Ovary (tissue), 10 donors: ENCODE measurements at places on chromosomes 5 and 9. TPM values are rescaled to one million over a fixed set of nuclear protein-coding genes. Genes with fewer than 3 reads are reported as not detected.

GRCh38 chr9:27349698-27350080, 52.7 kb upstream of the EQTN start:
- DNase-seq, result no peak

GRCh38 chr5:103466495-103466894, 96.1 kb downstream of the NUDT12 start:
- no peak for DNase-seq

DNA sequence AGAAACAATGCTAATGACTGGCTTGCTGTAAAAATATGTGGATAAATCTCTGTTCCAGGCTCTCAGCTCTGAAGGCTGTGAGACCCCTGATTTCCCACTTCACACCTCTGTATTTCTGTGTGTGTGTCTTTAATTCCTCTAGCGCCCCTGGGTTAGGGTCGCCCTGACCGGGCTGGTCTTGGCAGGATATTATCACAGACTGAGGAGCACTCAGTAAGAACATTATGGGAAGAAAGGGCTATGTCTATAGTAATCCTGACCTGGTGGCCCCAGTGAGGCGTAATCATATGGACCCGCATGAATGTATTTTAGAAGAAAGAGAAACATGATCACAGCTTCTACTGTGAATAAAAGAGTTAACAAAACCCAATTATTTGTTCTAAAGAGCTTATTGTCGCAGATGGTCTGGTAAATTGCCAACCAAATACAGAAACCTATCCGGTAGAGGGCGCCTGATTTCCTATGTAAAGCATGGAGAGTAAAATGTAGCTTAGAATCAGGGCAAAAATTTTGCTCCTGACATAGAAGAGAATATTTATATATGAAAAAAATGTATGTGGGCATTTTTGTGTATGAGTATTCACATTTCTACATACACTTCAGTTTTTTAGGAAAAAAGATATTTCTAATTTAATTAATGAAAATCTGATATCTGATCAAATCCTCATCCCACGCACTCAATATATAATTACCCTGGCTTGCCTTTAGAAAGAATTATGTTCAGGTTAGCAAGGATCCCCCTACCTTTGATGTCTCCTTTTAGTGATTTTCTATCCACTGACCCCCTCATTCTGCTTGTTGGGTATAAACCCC, 5.8 kb upstream of the IFNA1 start:
- DNase-seq, result no peak

DNA sequence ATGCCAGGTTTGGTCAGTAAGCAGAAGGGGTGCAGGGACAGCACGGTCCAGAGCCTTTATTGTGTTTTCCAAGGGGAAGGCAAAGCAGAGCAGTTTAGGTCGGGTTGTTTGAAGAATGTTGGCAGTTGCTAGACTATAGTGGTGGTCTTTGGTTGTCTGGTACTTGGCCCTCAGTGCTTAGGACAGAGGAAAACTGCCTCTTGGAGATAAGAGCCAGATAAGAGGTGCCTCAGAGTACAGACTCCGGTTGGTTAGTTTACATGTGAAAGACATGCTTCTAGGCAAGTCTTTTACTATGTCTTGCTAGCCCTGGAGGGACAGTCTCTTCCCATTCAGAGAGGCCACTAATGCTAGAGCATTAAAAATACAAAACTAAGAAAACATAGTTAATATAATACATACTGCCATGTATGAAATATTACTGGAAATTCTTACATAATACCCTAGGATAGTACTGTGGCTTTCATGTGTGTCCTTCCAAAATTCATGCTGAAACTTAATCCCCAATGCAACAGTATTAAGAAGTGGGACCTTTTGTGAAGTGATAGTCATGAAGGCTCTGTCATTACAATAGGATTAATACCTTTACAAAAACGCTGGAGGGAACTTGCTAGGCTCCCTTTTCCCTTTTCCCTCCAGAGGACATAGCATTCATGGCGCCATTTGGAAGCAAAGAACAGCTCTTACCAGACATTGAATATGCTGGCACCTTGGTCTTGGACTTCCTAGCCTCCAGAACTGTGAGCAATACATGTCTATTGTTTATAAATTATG, 280.4 kb downstream of the TMEM167A start:
- DNase-seq, result no peak

DNA sequence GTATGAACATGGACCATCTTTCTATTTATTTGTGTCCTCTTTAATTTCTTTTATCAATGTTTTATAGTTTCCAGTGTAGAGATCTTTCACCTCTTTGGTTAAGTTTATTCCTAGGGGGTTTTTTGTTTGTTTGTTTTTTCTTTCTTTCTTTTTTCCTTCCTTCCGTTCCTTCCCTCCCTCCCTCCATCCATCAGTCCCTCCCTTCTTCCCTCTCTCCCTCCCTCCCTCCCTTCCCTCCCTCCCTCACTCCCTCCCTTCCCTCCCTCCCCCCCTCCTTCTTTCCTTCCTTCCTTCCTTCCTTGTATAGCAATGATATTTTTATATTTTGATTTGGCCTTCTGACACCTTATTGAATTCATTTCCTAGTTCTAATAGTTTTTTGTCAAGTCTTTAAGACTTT, 23.4 kb upstream of the IGFBPL1 start:
- no peak for DNase-seq

Gene LCN1
- total RNA-seq, result not detected

Gene MYO10
- total RNA-seq, result 30.3 TPM

Gene PAX5
- total RNA-seq, result not detected

Gene NDST1
- 139 TPM for total RNA-seq

Gene GRIA1
- not detected for total RNA-seq

Gene SEMA5A
- 3.9 TPM for total RNA-seq

Gene SMIM27
- 8.1 TPM for total RNA-seq
